ENCODE measurements at places on chromosomes 2 and 18. TPM values are rescaled to one million over a fixed set of nuclear protein-coding genes. Genes with fewer than 3 reads are reported as not detected.

The ST8SIA3 gene
- 0.05 TPM for total RNA-seq

The CRACDL gene
- total RNA-seq, result 11.5 TPM

- H3K27me3 ChIP-seq, result no peaks in the 10 kb centered on the region
- no peak overlapping the region for H3K4me3 ChIP-seq
- H3K36me3 ChIP-seq, result no peaks in the 10 kb centered on the region
- DNase-seq, result no peak
- H3K4me1 ChIP-seq, result no peaks in the 10 kb centered on the region
Measured at GRCh38 chr2:50018292-50018691, 864.0 kb upstream of the FSHR start.

DNA sequence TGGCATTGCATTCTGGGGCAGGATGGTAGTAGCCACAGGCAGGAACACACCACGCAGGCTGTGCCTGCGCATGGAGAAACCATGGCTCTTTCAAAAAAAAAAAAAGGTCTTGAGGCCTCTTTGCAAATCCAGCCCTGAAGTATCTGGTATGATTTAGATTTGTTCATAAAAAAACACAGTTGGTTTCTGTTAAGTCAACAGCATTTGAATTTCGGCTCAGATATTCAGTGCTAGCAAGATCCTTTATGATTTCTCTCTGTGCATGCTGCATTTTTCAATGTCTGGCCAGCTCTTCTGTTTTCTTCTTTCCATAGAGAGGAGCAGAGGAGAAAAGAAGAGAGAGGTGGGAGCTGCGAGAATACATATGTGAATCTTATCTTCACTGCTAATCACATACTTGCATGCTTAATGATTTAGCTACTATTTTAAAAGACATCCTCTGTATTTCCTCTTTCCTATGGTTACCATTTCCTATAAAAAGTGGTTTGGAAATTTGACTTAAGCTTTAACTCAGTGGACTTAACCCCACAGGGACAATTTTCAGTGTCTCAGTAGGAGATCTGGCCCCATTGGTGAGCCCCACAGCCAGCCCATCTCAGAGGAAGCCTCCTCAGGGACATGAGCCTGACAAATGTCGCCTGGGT is 214.3 kb upstream of the APCDD1 start:
- no peaks in the 10 kb centered on the region for H3K36me3 ChIP-seq
- no peak overlapping the region for H3K4me3 ChIP-seq
- H3K27ac ChIP-seq, result no peak overlapping the region
- H3K27me3 ChIP-seq, result no peaks in the 10 kb centered on the region
- no peaks in the 10 kb centered on the region for H3K4me1 ChIP-seq

- no peaks in the 10 kb centered on the region for H3K4me1 ChIP-seq
- H3K4me3 ChIP-seq, result no peak overlapping the region
- no peak overlapping the region for H3K27ac ChIP-seq
- no peak for DNase-seq
Measured at GRCh38 chr18:45007531-45007930, 326.8 kb downstream of the SETBP1 start.

- H3K4me3 ChIP-seq, result peak overlapping the region; percentile 78
- peak overlapping the region; percentile 93 for H3K27ac ChIP-seq
- no peaks in the 10 kb centered on the region for H3K27me3 ChIP-seq
Measured at GRCh38 chr2:158967731-158968395, 577 bp upstream of the TANC1 start.

- H3K4me3 ChIP-seq, result no peak overlapping the region
- no peaks in the 10 kb centered on the region for H3K36me3 ChIP-seq
- no peak for DNase-seq
- no peaks in the 10 kb centered on the region for H3K27me3 ChIP-seq
- H3K4me1 ChIP-seq, result no peaks in the 10 kb centered on the region
Measured at GRCh38 chr18:48624856-48625255, 86.0 kb downstream of the CTIF start.

Data from colonic mucosa (tissue), 4 donors.